ENCODE measurements at places on chromosomes 13 and 19.

- no peak for DNase-seq
Observed at GRCh38 chr13:87198371-87198770, 472.8 kb upstream of the SLITRK5 start.

GRCh38 chr13:36915106-36915505, 4.9 kb downstream of the SMAD9 start:
- no peak for DNase-seq

- DNase-seq: no peak
Observed at GRCh38 chr13:21427741-21428140, 31.4 kb downstream of the ZDHHC20 start.

DNA sequence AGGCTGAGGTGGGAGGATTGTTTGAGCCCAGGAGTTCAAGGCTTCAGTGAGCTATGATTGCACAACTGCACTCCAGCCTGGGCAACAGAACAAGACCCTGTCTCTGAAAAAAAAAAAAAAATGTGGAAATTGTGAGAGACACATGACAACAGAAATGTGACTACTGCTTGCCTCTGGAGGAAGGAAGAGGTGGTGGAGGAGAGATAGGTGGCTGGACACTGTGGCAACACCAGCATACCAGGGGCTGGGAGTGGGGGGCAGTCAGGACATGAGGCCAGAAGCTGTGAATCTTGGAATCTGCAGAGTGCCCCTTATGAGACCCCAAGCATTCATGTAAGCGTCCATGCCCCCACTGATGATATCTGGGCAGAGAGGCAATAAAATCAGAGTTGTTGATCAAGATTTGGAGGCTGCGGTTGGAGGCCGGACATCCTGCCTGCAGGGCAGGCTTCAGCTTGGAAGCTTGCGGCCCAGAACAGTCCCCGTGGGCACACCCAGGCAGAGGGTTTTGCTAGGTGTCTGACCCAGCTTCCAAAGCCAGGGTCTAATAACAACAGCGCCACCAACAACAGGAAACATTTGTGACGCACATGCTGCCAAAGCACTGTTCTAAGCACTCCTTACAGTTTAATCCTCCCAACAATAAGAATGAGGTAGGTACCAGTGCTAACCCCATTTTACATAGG, 16.9 kb downstream of the FAM187B start:
- DNase-seq: peak; percentile 65

DNA sequence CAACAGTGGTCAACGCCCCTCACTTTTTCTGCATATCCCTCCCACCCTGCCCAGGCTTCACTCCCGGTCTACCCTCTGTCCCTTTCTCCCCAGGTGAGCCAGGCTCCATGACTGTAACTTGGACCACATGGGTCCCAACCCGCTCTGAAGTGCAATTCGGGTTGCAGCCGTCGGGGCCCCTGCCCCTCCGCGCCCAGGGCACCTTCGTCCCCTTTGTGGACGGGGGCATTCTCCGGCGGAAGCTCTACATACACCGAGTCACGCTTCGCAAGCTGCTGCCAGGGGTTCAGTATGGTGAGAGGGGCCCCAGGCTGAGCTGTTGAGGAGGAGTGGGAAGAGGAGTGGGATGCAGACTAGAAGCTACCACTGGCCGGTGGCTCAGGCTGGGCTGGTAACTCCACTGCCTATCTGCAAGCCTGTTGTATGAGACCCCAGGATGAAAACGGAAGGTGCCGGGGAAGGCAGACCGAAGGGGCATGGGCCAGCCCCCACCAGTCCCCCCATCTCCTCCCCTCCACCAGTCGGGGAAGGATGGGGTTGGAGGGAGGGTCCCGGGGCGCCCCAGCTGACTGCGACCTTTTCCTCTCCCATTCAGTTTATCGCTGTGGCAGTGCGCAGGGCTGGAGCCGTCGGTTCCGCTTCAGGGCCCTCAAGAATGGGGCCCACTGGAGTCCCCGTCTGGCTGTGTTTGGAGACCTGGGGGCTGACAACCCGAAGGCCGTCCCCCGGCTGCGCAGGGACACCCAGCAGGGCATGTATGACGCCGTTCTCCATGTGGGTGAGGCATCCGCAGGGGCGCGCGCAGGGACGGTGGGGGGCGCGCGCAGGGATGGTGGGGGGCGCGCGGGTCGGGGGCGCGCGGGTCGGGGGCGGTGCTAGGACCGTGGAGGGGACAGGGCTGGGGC, 14.4 kb downstream of the ACP7 start:
- DNase-seq: no peak

DNA sequence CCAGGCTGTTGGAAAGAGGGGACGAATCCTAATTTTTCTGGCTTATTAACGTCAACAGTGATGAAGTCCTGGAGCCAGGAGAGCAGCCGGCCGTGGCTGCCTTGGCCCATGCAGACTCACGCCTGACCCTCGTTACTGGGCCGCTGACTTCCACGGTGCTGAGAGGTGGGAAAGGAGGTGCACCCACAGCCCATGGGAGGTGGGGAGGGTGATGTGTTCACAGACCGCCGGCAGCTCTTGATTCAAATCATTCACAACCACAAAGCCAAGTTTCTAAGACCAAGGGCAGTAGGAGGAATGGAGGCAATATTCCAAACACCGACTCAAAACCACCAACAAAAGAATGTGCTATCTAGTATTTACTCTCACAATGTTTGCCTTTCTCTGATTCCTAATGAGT, 24.3 kb downstream of the COL4A2 start:
- no peak for DNase-seq

DNA sequence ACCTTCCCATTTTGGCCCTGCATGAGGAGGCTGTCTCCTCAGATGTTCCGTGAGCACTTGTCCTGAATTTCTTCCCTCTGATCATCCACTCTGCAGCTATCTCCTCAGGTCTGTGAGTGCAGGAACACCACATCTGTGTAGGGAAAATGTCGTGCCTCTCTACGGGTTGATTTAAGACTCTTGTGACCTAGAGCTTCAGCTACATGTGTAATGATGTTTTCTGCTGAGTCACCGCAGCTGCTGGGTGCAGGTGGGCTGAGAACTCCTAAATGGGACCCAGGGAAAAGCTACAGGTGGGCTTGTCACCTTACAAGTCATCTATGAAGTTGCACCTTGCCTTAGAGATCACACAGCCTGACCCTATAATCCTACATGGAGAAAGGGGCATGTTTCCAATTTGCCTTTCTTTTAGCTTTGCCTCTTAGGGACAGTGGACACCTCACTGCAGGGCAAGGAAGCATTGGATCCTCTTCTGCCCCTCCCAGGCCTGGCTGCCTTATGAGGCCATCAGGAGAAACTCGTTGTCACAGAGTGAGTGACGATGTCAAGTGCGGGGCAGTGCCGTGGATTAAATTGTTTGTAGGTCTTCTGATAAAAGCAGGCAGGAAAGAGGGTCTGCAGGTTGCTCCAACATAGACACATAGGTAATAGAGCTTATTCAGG, 122.3 kb downstream of the DNAJC15 start:
- no peak for DNase-seq

GRCh38 chr19:34391813-34392212, 12.4 kb upstream of the PDCD2L start:
- no peak for DNase-seq

DNA sequence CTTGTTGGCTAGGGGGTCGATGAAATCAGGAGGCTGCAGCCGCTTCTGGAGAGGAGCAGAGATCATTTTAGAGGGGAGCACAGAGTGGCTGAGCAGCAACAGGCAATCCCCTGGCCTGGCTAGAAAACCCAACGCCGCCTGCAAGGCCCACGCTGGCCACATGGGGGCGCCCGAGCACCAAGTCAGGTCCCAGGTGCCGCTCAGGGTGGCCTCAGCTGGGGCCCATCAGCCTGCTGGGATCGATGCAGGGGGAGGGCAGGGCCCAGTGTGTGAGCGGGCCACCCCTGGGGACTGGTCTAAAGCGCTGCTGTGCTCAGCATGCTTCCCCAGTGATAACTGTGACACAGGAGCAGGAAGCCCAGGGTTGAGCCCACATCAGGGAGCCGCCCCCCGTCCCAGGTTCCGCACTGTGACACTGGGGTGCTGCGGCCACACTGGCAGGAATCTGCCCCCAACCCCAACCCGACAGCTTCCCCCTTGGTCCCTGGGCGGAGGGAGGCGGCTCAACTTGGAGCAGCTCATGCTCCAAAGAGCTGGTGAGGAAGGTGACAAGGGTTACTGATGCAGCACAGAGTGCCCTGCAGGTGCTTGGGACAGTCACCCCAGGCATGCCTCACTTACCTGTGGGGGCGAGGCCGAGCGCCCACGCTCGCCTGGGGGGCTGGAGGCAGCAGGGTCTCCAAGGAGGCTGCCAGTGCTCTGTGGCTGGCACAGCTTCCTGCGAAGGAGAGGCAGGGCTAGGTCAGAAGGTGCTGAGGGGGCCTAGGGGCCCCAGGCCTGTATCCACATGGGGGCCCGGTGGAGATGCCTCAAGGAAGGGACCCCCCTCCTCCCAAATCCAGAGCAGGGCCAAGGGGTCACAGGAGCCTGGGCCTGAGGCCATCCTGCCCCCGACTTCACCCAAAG, 13.3 kb upstream of the ISYNA1 start:
- DNase-seq: peak; percentile 73

DNA sequence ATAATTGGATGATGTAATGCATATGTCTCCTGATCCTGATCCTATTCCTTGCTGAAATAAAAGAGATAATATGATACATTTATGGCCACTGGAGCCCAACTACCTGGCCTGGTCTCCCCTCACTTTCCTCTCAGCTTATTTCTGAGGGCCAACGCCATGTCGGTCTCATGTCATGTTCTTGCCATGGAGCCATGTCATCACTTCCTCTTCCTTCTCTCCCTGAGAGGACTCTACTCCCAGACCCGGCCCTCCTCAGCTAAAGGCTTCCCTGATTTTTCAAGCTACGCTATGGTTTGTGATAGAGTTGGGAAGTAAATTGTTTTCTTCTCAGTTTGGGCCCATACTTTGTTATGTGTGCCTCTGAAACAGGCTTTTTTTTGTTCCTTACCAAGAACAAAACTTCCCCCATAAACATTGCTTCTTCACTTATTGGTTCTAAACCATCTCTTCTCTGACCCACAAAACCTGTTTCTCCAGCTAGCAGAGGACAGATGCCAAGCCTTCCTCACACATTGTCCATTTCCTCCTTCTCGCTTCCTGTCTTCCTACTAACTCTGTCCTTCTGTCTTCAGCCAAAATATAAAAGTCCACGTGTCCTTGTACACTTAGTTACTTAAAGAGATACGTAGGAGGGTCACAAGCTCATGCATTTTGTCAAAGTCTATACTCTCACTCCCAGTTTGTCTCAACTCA, 319.9 kb upstream of the DACH1 start:
- DNase-seq: no peak

GRCh38 chr13:20405691-20406090, 120.0 kb downstream of the CRYL1 start:
- DNase-seq: no peak

DNA sequence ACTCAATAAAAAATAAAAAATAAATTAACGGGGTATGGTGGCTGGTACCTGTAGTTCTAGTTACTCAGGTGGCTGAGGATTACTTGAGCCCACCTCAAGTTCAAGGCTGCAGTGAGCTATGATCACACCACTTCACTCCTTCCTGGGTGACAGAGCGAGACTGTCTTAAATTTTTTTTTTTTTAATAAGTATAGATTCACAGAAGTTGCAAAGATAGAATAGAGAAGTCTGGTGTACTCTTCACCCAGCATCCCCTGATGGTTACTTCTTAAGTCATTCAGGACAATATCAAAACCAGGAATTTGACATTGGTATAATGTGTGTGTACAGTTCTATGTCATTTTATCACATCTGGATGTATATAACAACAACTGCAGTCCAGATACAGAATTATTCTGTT, 7.7 kb upstream of the CD22 start:
- no peak for DNase-seq

DNA sequence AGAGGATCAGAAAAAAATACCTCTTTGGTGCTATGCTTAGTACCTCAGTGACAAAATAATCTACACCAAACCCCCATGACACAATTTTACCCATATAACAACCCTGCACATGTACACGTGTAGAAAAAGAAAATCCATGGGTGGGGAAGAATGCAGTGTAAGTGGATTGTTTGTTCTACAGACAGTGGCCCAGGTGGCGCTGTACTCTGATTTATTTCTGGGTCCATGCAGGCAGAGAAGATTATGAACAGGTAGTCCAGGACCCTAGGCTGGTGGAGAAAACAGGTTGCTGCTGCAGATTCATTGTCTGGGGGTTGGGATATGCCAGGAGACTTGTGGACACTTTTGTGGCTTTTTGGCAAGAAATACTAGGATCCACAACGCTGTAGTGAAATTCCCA, 9.1 kb downstream of the ZNF100 start:
- no peak for DNase-seq

GRCh38 chr19:6318772-6319171, 14.6 kb downstream of the ACER1 start:
- DNase-seq: no peak

DNA sequence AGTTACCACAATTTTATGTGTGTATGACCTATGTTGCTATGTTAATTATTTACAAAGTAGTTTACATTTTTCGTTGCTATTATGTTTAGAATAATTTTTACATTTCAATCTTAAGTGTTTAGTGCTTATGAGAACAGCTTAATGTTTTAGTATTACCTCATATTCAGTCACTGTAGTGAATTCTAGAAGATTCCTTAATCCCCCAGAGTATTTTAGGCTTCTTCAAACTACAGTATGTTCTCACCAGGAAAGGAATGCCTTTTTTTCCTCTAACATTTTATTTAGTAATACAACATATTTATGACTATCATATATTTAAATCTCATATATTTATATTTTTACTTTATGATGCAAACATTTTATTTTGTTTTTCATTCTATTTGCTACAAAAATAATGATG, 612.1 kb upstream of the KLHL1 start:
- DNase-seq: no peak

DNA sequence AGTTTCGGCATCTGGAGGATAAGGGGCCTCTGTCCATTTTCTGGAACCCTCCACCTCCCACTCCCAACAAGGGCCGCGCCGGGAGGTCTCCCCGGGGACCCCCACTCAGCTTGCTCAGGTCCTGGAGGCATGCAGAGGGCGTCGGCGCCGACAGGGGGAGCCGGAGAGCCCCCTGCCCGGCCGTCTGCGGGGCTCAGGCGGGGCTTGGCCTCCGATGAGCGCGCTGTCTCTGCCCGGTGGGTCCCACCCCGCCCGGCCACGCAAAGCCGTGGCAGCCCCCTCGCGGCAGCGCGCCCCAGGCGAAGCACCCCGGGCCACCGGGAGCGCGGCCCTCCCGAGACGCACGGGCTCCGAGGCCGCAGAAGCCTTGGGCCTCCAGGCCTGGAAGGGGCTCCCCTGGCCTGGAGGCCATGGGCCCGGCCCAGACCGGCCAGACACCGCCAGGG, 149.7 kb upstream of the ZNF536 start:
- no peak for DNase-seq

GRCh38 chr13:83824560-83824959, 57.7 kb downstream of the SLITRK1 start:
- no peak for DNase-seq

DNA sequence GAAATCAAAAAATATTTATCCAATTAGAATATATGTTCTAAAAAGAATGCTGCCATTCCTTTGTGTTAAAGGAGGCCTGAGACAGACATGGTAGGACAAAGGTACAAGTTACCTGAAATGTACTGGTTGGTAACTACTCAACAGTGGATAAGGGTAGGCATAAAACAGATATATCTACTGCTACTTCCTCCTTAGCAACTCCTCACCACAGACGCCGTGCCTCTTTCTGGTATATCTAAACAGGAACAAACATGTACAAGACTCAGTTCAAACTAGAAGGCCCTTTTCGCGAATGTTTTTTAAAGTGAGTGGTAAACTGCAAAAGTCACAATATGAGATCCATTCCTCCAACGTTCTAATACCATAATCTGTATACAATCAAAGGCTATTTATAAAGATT, 86.9 kb downstream of the TBC1D4 start:
- no peak for DNase-seq

Measured in stimulated activated CD4-positive, alpha-beta T cell treated with anti-CD3 and anti-CD28 coated beads, Interleukin-1b, Interleukin-23, amount 100 ng/mL, for 1 hour (primary cell).